ENCODE measurements at places on chromosomes 16 and 17.

GRCh38 chr16:35570946-35571345, 2111.5 kb downstream of the TP53TG3F start:
- DNase-seq, result no peak

- no peak for DNase-seq
Measured at GRCh38 chr16:56943761-56944375, 11.9 kb downstream of the HERPUD1 start.

DNA sequence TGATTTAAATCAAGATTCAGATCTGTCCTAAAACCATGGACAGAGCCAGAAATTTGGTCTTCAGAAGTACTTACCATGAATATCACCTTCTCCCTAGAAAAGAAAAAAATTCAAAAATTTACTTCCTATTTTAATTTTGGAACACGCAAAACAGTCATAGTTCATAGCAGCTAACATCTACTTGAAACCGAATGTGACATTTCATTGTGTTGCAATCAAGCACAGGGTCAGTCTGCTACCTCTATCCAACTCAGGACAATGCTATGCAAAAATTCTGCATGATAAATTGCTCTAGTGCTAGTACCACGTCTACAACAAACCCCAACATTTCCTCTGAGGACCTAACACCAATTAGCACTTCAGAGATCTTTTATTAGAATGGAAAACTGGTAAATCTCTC, 7.7 kb downstream of the JPT1 start:
- DNase-seq, result no peak

- DNase-seq, result no peak
Measured at GRCh38 chr16:48201515-48202201, 42.4 kb upstream of the LONP2 start.

DNA sequence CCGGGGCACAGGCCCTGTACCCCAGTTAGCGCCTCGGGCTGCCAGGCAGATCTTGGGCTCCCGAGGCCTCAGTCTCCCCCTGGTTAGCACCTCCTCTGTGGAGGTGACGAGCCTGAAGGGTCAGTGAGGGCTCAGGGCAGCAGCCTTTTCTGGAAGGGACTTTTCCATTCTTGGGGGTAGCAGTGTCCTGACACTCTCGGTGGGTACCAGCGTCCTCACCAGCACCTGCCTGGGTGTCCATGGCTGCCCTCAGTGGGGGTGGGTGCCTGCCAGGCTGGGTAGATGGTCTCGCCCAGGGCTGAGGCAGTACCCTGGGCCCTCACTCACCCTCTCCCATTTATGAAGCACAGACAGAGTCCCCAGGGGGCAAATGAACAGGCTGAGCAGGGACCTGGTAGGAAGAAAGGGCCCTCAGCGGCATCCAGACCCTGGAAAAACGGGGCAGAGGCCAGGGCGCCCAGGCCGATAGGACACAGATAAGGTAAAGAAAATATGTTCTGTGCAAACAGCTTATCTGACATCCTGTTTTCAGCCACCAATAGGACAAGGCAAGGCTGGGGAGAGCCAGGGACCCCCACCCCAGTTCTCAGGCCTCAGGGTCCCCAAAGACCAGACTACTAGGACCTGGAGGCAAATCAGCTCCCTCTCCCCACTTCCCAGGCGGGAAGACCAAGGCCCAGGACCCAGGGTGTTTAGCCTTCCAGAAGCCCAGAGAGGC, 50.9 kb downstream of the ZFPM1 start:
- DNase-seq, result no peak

Data from SHP77 treated with DMSO at 0.1 percent for 48 hours (cell line).